Activated CD4-positive, alpha-beta memory T cell treated with anti-CD3 and anti-CD28 coated beads for 36 hours (primary cell): ENCODE measurements at places on chromosomes 7 and 10. TPM values are rescaled to one million over a fixed set of nuclear protein-coding genes. Genes with fewer than 3 reads are reported as not detected.

GRCh38 chr10:97445357-97445721, 467 bp downstream of the EXOSC1 start:
- peaks cover 50% of the 10 kb centered on the region for H3K4me1 ChIP-seq
- peak overlapping the region; percentile 58 for H3K27ac ChIP-seq
- peak overlapping the region; percentile 99 for H3K4me3 ChIP-seq
- H3K27me3 ChIP-seq = no peaks in the 10 kb centered on the region
- H3K36me3 ChIP-seq = peaks cover 24% of the 10 kb centered on the region
- DNase-seq = no peak

- H3K36me3 ChIP-seq = no peaks in the 10 kb centered on the region
- DNase-seq = no peak
- H3K27me3 ChIP-seq = no peaks in the 10 kb centered on the region
- H3K27ac ChIP-seq = no peak overlapping the region
- no peaks in the 10 kb centered on the region for H3K4me1 ChIP-seq
Measured at GRCh38 chr7:40499718-40500117, 364.9 kb downstream of the SUGCT start.

- no peaks in the 10 kb centered on the region for H3K36me3 ChIP-seq
- H3K27ac ChIP-seq = no peak overlapping the region
- no peak for DNase-seq
- H3K4me3 ChIP-seq = no peak overlapping the region
Measured at GRCh38 chr7:39324139-39324760, 242.0 kb upstream of the YAE1 start.

DNA sequence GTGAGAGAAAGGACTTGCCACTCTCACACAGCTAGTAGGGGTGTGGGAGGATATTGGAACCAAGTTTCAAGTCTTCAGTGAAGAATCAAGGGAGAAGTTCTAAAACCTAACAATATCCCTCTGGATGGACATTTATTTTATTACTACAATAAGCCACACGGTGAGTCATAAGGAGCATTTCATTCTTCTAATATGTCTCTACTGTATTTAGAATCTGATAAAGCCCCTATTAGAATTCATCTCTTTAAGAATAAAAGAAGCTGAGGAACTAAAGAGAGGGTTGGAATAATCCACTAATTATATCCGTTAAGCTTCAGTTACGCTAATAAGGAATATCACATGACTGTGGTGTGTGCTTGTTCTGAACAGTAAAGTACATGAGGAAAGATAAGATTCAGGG, 40.9 kb upstream of the ATRNL1 start:
- no peaks in the 10 kb centered on the region for H3K36me3 ChIP-seq
- peaks cover 5% of the 10 kb centered on the region for H3K27me3 ChIP-seq
- no peak for DNase-seq
- H3K4me3 ChIP-seq = no peak overlapping the region
- H3K4me1 ChIP-seq = no peaks in the 10 kb centered on the region

DNA sequence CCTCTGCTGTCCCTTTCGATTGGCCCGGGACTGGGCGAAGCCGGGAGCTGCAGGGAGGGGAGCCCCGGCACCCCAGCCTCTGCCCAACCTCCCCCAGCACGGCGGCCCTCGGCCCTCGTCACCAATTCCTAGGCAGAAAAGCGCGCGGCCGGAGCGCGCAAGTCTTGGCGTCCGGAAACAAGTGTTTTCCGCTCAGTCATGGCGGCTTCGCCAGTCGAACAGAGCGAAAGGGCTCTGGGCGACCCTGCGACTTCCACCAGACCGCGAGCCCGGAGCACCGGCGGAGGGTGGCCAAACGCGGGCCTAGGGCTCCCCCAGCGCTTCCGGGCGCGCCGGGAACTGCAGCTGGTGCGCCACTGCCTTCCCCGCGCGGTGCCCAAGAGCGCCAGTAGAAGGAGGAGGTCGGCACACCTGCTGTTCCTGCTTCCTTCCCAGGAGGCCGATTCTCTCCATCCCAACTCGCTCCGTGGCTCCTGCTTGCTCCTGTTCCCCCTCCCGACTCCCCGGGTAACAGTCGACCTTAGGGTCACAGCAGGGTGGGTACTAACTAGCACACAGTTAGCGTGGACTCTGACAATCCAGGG, 729.9 kb downstream of the ZWINT start:
- H3K36me3 ChIP-seq = peaks cover 3% of the 10 kb centered on the region
- peaks cover 29% of the 10 kb centered on the region for H3K27me3 ChIP-seq
- H3K4me1 ChIP-seq = peaks cover 2% of the 10 kb centered on the region
- no peak overlapping the region for H3K4me3 ChIP-seq
- H3K27ac ChIP-seq = no peak overlapping the region
- DNase-seq = peak; percentile 18

- no peak overlapping the region for H3K4me3 ChIP-seq
- DNase-seq = no peak
- no peaks in the 10 kb centered on the region for H3K36me3 ChIP-seq
- H3K27ac ChIP-seq = no peak overlapping the region
Measured at GRCh38 chr10:66521506-66521905, 404.3 kb upstream of the LRRTM3 start.

- no peak overlapping the region for H3K4me3 ChIP-seq
- no peak for DNase-seq
- H3K4me1 ChIP-seq = peaks cover 35% of the 10 kb centered on the region
- H3K36me3 ChIP-seq = peaks cover 70% of the 10 kb centered on the region
- H3K27me3 ChIP-seq = no peaks in the 10 kb centered on the region
- H3K27ac ChIP-seq = peak overlapping the region; percentile 13
Measured at GRCh38 chr7:106273009-106273668, 11.6 kb downstream of the NAMPT start.

DNA sequence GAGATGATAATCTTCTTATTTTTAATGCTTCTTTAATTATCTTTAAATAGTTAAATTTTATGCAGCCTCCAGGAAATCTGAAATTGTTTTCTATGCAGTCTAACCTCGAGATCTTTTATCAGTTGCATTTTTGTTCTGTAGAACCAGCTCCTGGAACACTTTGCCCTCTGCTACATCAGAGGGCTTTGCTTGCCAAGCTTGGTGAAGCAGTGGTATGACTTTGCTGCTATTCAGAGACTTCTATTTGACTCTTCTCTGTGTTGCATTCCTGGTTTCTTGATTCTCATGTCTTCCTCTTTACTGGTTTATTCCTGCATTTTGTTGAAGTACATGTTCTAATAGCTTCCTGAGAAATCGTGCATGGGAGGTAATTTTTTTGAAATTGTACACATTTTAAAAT, 163.7 kb upstream of the TMEM229A start:
- no peak overlapping the region for H3K27ac ChIP-seq
- H3K36me3 ChIP-seq = no peaks in the 10 kb centered on the region
- DNase-seq = no peak
- no peak overlapping the region for H3K4me3 ChIP-seq

DNA sequence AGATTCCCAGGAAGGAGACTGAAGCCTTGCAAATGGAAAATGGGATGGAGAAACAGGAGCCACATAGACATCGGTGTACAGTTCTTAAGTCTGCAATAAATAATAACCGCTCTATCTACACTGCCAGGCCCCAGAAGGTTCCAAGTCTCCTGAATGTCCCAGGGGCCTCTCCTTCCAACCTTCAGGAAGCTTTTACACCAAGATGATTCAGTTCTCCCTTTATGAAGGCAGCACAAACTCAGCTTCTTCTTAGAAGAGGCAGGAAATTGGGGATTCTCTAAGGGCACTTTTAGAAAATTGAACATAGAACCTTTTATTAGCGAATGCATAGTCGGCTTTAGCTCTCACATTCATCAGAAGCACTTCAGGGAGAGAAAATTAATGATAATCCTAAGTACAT, 130.8 kb upstream of the LYZL1 start:
- no peaks in the 10 kb centered on the region for H3K36me3 ChIP-seq
- no peaks in the 10 kb centered on the region for H3K4me1 ChIP-seq
- no peak overlapping the region for H3K4me3 ChIP-seq
- DNase-seq = no peak

The WEE2 gene
- not detected for total RNA-seq

The MKI67 gene
- 223 TPM for total RNA-seq

The TMEM139 gene
- 0.29 TPM for total RNA-seq

The DDC gene
- total RNA-seq = not detected

The ANKRD61 gene
- 0.17 TPM for total RNA-seq

The TAS2R3 gene
- 0.59 TPM for total RNA-seq
